Fibroblast of skin of right biceps (primary cell): ENCODE measurements at places on chromosomes 3 and 15.

GRCh38 chr15:33078607-33079006, 115.9 kb downstream of the FMN1 start:
- DNase-seq, result no peak

- no peak for DNase-seq
Observed at GRCh38 chr3:87122766-87123165, 104.3 kb upstream of the CHMP2B start.

- no peak for DNase-seq
Observed at GRCh38 chr3:96416549-96417255, 397.7 kb upstream of the EPHA6 start.

- peak; percentile 36 for DNase-seq
Observed at GRCh38 chr3:46359733-46360493, 6.0 kb downstream of the CCR2 start.

DNA sequence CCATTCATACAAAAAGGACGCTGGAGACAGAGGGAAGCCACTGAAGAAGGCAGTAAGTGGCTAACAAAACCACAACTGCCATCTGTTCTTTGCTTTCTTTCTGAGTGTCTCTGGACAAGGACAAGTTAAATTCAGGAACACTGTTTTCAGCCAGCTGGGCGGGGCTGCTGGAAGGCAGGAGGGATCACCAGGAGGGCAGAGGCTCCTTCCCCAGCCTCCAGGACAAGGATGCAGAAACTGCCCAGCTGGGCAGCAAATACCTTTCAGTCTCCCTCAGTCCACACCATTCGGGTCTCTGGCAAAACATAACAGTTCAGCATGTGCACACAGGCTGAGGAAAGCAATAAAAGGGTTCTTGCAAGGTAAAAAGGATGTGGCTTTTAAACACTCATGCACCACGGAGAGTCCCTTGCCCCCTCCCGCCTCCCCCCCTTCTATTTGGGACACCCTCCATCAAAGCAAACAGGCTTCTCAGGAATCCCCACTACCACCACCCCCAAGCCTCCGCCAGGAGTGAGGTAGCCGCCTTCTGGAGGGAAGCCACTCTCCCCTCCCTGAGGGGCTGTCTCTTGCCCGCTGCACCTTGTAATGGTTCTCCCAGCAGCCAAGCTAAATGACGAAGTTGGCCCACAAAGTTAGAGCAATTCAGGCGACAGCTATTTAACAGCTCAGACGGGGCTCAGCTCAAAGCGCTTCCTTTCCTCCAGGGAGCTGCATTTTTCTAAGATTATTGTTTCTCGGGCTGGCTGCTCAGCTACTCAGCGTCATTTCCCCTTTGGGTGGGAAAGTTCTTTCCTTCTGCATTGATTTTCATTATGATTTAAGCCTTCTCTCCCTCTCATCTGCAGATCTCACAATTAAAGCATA, 3.8 kb downstream of the HEG1 start:
- DNase-seq, result peak; percentile 98

DNA sequence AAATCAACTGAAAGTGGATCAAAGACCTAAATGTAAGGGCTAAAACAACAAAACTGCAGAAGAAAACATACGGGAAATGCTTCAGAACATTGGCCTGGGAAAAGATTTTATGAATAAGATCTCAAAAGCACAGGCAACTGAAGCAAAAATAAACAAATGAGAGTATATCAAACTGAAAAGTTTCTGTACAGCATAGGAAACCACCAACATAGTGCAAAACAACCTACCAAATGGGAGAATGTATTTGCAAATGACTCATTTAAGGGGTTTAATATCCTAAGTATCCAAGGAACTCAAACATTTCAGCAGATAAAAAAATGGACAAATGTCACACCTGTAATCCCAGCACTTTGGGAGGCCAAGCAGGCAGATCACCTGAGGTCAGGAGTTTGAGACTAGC, 489.1 kb downstream of the ROBO1 start:
- DNase-seq, result no peak

DNA sequence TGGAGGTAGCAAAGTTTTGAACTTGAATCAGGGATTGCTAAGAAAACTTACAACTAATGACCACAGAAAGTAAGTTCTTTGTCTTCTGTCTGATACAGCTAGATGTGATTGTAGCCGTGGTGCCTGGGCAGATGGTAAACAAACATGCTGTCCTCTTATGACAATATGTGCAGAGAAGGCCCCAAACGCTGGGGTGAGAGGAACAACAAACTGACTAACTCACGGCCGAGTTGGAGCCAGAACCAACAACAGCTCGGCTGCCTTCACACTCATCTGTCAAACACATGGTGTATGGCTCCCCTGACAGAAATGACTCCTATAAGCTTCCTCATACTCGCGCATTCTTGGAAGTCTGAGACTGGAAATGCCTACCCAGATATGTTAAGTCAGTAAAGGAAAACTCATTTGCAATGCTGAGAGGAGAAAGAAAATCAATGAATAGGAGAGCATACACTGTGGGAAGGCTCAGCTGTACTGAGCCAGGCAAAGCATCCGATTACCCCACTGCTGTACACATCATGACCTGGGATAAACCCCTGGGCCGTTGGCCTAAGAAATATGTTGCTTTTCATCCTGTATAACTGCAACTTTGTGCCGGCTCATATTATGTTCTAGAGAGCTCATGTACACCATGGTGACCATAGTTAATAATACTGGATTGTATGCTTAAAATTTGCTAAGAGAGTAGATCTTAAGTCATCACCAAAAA, 5.7 kb downstream of the THBS1 start:
- DNase-seq, result peak; percentile 84

GRCh38 chr3:32406486-32407408, 15.1 kb downstream of the CMTM7 start:
- DNase-seq, result no peak

DNA sequence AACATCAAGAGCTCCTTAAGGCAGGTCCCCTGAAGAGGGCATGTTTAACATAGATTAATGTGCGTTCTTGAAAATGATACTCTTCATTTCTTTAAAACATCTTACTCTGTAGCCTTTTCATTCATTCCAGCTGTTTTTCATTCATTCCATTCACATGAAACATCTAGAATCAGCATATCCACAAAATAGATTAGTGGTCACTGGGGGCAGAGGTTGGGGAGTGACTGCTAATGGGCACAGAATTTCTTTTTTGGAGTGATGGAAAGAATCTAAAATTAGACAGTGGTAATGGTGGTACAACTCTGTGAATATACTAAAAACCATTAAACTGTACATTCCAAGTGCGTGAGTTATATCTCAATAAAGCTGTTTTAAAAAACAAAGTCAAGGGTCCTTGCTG, 15.4 kb upstream of the CXCR6 start:
- DNase-seq, result peak; percentile 55

GRCh38 chr15:60062826-60063225, 58.7 kb downstream of the FOXB1 start:
- DNase-seq, result no peak

GRCh38 chr15:74390647-74391288, 23.3 kb upstream of the CYP11A1 start:
- no peak for DNase-seq

- DNase-seq, result no peak
Observed at GRCh38 chr3:45772341-45773035, 23.8 kb downstream of the SLC6A20 start.

DNA sequence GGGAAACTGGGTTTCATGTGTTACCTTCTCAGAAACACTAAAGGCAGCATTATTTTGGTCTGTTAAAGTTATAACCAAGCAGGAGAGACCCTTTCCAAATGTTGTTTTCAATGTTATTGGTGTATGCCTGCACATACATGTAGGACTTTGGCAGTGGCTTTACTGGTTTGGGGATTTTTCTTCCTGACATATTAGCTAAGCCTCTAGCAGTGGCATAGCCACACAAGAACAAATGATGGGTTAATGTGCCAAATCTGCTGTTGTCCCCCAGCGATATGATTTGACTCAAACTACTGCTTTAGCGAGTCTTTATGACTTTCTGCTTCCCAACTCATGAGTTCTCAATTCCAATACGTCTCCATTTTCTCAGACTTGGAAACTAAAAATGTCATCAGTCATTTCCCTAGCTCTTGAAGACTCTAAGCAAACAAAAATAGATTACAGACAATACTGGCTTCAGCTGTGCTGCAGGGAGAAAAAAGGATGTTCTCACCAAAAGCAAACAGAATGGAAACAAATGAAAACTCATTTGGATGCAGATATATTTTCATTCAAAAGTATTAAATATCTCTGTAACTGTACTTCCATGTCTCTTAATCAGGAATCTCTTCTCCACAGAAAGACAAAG, 29.6 kb downstream of the TPM1 start:
- no peak for DNase-seq

GRCh38 chr3:168974617-168975403, 688.7 kb downstream of the MECOM start:
- no peak for DNase-seq

DNA sequence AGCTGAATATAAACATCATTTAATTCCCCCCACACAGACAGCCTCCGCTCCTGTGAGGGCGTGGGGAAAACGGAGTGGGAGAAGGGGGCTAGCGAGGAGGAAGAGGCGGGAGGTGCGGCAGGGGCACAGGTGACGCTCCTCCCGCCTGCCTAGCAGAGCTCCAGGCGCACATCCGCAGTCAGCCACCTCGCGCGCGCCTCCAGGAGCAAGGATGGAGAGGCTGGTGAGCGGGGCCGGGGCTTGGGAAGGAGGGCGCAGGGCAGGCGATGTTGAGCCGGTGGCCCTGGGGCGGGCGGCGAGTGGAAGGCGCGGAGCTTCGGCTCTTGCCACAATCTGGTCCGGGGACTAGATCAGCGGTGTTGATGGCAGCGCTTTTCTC, at the start of gene CD200:
CD200 (plus strand) TSS at position 155 of the 379 bp plus-strand sequence; CDS start at position 212, 57 bp downstream.
- DNase-seq, result peak; percentile 49

- DNase-seq, result peak; percentile 90
Observed at GRCh38 chr3:141227752-141228151, 3.9 kb upstream of the PXYLP1 start.

DNA sequence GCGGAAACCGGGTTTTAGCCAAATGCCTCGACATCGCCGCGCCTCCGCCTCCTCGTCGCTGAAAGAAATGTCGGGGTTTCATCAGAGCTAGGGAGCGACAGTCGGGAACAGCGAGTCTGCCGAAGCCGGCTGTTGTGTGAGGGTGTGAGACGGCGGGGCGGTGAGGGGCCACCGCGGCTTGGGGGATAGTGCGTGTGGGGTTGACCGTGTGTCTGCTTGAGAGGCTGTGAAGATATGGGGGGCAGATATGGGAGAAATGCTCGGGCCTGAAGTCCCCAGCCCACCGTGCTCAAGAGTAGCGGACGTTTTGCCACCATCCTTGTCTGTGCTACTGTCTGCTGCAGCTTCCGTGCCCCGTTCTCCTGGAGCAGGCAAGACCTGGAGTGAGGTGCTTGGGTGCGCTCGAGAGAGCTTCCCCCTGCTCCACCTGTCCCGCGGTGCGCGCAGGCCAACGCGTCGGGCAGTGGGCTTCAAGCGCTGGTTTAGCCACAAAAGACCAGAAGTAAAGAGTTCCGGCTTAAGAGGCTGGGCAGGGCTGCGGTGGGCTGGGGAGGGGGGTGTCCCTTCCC, 716 bp upstream of the ISLR2 start:
- DNase-seq, result no peak

DNA sequence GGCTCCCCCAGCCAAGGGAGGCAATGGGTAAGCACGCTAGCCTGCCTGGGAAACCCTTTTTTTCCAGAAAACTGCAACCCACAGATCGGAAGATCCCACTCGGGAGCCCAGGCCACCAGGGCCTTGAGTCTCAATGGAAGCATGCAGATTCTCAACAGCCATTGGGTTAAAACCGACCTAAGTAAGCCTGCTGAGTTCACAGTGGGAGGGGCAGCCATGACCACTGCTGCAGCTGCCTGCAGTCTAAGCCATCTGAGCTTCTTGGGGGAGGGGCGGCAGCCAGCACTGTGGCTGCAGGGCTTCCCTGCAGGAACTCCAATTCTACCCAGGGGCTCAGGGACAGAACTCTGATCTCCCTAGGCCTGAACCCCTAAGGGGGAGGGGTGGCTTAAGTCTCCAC, 82.0 kb downstream of the DPPA2 start:
- no peak for DNase-seq

GRCh38 chr3:178058629-178059028, 477.6 kb upstream of the KCNMB2 start:
- DNase-seq, result no peak

- peak; percentile 55 for DNase-seq
Observed at GRCh38 chr15:71329041-71329440, 213.8 kb downstream of the THSD4 start.

GRCh38 chr3:66302288-66302687, 81.5 kb downstream of the SLC25A26 start:
- peak; percentile 8 for DNase-seq

DNA sequence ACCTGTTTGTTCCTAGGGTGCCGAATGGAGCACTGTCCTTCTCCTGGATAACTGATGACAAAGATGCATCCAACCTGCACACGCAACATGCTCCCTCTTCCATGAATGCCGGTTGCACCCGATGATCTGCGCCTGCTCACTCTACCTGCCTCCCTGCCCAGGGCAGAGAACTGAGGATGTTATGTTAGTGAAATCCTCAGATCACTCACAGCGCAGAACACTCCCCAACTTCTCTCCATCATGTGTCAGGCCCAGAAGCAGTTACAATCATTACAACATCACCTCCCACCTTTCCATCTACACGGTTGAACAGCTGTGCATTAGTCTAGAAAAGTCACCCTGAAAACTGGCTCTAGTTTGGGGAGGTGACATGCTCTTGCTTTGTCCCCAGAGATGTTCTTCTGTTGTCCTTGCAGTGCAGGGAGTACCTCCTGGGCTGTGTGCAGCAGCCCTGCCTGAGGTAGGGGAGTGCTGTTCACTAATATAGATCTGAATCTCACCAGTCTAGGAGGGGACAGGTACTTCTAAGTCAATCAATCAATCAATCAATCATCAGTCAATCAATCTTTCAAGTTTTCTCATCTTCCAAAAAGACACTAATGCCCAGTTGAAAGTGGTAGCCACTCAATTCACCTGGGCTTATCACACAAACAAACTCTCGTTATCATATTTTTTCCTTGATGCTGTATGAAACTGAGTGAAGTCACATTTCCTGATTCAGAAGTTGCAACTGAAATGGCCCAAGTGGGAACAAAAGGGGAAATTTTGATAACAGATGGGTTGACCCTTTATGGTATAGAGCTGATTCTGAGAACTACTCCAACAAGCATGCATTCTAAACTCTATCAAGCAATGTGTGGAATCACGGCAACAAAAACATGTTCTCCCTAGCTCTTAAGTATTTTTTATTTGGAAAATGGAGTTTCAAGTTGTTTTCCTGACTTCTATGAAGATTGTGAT, 15.4 kb upstream of the ISLR start:
- no peak for DNase-seq

GRCh38 chr3:28745436-28745835, 396.8 kb upstream of the AZI2 start:
- peak; percentile 22 for DNase-seq

- DNase-seq, result no peak
Observed at GRCh38 chr3:54427501-54427900, 305.1 kb downstream of the CACNA2D3 start.

DNA sequence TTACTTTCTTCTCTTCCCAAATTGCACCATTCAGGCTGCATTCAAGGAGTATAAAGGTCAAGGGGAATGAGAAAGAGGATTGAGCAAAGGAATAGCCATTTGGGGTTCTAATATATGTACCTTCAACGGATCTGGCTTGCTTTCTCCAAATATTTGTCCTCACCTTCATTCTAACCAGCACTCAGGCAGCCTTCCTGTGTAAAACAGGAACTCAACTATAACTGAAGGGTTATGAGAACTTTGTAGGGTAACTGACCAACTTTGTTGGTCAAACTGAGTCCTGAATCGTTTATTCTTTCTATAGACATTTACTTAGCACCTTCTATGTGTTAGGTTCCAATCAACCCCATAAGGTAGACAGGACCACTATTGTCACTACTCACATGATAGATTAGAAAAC, 5.1 kb upstream of the CPOX start:
- no peak for DNase-seq
